ENCODE measurements at places on chromosomes 2 and 18. TPM values are rescaled to one million over a fixed set of nuclear protein-coding genes. Genes with fewer than 3 reads are reported as not detected.

- DNase-seq: no peak
These were observed 21.5 kb downstream of the EPG5 start for GRCh38 chr18:45945669-45946068.

GRCh38 chr2:200199576-200200263 lies 106.8 kb upstream of the SPATS2L start:
- DNase-seq: no peak

- no peak for DNase-seq
These were observed 69.9 kb downstream of the SH3BP4 start for GRCh38 chr2:235021752-235022151.

The MTHFD2 gene
- 12.4 TPM for total RNA-seq

DNA sequence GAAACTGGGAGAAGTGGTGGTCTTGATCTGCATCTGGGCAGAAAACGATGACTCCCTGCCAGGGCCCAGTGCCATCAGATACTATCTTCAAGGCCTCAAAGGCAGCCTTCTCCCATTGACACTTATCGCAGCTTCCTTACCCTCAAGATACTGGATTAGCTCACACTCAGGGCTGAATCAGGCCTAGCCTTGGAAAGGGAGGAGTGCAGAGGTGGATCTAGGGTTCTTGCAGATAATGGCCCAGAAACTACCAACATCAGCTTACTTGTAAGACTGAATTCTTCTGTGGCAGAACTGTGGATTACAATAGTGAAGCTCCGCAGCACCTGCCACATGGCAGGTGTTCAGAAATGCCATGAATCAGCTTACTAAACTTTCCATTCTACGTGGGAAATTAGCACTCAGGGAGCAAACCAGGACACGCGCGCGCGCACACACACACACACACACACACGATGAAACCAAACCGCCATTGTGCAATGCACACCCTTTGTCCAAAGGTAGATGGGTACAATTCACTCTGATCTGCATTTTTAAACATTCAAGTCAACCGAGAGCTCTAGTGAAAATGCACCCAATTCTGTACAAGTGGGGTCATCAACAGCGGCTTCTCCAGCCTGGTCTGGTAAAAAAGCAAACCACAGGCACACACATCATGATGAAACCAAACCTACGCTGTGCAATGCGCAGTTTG lies 26.3 kb upstream of the TMEM182 start:
- no peak for DNase-seq

GRCh38 chr2:20366672-20367116 lies 16.1 kb upstream of the PUM2 start:
- DNase-seq: no peak

The GPR17 gene
- total RNA-seq: 0.41 TPM

- no peak for DNase-seq
These were observed 126.3 kb upstream of the ID2 start for GRCh38 chr2:8555543-8555942.

DNA sequence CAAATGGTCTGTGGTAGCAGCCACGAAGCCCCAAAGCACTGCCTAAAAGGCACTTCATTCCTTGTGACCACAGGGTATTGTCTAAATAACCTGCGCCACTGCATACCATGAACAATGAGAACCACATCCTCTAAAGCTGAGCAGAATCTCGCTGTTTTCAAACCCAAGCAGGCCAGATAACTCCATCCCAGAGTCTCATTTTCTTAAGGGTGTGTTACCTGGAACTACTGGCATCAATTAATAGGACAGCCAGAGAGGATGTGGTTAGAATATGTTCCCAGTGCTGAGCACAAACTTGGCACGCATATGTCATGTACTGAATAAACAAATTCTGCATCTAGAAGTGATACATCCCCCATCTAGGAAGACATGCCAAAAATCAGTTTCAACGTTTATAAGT lies 13.0 kb downstream of the VPS4B start:
- DNase-seq: no peak

- DNase-seq: no peak
These were observed 105.7 kb upstream of the KCTD1 start for GRCh38 chr18:26653943-26654615.

The ATP6V1B1 gene
- 0.74 TPM for total RNA-seq

- DNase-seq: no peak
These were observed 4.5 kb downstream of the FKBP7 start for GRCh38 chr2:178473931-178474330.

- DNase-seq: no peak
These were observed 582.6 kb downstream of the NRXN1 start for GRCh38 chr2:50449306-50449705.

GRCh38 chr2:23489471-23490322 lies 104.7 kb downstream of the KLHL29 start:
- DNase-seq: no peak

DNA sequence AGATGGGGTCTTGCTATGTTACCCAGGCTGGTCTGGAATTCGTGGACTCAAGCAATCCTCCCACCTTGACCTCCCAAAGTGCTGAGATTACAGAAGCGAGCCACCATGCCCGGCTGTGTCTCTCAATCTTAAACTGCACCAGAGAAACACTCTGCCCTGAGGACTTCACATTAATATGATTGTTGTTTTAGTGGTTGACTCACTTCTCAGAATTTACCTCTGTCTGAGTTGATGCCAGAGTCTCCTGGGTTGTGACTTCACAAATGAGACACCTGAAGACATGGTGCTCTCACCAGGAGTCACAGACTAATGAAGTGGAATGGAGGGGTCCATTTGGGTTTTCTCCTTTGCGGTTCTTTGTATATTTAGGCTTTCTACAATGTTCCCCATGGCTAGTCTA lies 61.0 kb upstream of the TGIF1 start:
- no peak for DNase-seq

GRCh38 chr2:51322613-51323012 lies 290.7 kb upstream of the NRXN1 start:
- DNase-seq: no peak

DNA sequence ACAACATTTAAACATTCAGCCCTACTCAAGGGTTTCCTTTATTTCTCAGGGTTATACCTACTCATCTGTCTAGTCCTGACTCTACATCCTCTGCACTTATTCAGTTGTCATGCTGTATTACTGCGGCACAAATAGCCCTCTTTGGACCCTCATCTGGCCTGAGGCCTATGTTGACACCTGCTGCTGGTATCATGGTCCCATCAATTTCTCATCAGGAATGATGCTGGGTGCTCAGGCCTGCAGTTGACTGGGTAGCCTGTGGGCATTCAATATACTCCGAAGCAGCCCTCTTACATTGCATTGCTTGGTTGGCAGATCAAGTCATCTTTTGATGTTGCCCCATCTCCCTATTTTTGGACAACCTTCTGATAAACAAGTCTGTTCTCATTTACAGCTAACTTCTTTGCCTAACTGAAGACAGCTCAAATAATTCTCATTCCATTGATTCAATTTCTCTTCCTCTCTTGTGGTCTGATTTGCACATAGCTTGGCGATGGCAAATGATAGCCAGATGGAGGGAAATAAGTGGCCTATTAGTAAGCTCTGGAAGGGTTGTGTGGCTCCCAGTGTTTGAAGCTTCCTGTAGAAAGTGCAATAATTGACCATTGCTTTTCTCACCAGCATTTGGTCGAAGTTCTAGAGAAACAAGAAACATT lies 19.1 kb upstream of the MC4R start:
- no peak for DNase-seq

DNA sequence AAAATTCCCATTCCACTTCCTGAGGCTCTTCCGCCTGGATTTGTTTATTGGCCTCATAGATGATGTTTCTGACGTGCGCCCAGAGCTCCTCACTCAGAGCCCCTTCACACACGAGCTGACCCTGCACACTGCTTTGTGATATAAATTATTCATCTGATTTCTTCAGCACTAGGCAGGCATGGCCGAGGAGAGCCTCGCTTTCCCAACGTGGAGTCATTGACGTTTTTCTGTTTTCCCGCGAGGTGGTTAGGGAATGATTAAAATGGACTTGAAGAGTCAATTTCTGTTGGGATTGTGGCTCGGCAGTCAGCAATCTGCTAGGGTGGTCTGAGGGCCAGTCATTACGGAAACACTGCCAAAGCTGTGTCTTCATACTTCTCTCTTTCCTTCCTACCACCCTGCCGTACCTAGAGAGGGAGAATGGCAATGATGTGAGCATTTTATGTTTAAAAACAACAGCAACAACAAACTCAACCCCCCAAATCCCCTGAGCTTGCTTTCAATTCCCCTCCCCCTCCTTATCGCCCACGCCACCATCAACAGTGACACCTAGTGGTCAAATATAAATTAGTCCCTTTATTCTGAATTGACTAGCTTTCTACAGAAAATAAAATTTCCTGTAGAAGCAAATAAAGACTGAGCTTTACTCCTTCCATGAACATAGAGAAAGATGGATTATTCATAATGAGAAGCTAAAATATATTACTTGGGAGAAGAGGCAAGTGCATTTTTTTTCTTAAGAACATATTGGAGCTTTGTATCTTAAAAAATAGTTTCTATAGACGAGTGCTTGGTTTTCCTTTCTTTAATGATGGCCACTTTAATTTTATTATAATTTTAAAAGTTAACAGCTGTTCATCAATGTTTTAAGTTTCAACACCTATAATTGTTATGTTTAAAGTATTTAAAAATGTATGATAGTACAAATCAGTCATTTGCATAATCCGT lies 285.1 kb downstream of the MTX2 start:
- peak; percentile 11 for DNase-seq

DNA sequence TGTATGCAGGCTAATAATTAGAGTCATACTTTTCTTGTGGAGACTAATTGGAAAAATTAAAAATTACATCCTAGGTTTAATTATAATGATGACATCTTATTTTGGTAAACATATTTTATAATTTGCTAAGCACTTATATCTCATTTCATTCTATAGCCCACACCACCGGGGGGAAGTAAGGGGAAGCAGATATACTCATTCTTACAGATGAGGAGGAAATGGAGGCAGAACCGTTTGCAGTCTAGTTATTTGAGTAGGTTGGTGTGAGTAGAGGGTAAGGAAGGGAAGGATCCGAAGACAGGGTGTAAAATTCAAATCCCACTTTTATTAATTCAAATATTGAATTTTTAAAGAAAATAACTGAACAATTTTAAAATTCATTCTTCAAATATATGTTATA lies 3.7 kb downstream of the ITGAV start:
- no peak for DNase-seq

GRCh38 chr18:32550963-32551362 lies 80.3 kb upstream of the GAREM1 start:
- DNase-seq: no peak

The UPP2 gene
- not detected for total RNA-seq

GRCh38 chr18:58649966-58650816 lies 21.1 kb upstream of the MALT1 start:
- DNase-seq: no peak

The GKN1 gene
- total RNA-seq: not detected

GRCh38 chr2:135532581-135532980 lies 1.3 kb downstream of the R3HDM1 start:
- no peak for DNase-seq

- DNase-seq: no peak
These were observed 897.2 kb downstream of the TSN start for GRCh38 chr2:122652670-122653069.

DNA sequence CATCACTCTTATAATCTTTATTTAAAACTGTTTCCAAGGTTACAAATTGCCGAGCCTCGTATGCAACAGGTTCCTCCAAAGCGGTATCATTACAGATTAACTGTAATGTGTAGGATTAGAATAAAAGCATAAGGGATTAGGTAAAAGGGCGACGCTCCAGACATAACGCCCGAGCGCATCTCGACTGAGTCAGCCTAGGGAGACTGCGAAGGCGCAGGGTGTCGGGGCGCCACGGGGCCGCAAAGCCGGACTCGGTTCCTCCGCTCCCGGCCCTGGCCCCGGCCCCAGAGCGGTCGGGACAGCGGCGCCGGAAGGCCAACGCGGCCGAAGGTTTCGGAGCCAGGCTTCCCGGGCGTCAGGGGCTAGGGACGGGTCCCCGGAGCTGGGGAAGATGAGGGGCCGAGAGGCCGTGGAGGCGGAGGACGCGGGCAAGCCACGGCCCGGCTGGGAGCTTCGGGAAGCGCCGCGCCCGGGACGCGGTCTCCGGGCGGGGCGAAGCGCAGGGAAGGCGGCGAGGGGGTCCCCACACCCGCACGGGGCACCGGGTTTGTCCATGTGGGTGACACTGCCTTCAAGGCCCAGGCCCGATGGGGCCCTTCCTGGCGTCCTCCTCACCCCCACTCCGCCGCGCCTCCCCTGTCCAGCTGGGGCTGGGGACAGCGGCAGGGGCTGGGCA lies 12.9 kb upstream of the SIX3 start:
- DNase-seq: no peak

The CBLN2 gene
- not detected for total RNA-seq

The RESP18 gene
- not detected for total RNA-seq

DNA sequence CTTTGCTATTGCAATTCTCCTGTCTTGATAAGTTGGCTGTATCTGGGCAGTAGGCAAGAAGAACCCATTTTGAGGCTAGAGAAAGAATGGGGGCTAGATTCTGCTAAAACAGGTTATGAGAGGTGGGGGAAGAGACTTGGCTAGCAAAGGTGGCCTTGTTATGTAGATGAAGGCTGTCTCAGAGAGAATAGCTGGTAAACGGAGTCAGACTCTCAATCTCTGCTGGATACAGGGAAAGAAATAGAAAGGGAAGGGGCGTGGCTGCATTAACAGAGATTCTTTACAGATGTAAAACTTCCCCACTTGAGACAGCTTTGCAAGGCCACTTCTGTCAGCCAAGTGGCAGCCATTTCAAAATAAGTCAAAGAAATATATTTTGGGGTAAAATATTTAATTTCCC lies 38.1 kb upstream of the ARHGAP25 start:
- DNase-seq: no peak

GRCh38 chr2:30122362-30122761 lies 24.4 kb upstream of the YPEL5 start:
- no peak for DNase-seq

Measured in heart right ventricle (tissue), 16 donors.